ENCODE measurements at places on chromosomes 3 and 15. TPM values are rescaled to one million over a fixed set of nuclear protein-coding genes. Genes with fewer than 3 reads are reported as not detected.

DNA sequence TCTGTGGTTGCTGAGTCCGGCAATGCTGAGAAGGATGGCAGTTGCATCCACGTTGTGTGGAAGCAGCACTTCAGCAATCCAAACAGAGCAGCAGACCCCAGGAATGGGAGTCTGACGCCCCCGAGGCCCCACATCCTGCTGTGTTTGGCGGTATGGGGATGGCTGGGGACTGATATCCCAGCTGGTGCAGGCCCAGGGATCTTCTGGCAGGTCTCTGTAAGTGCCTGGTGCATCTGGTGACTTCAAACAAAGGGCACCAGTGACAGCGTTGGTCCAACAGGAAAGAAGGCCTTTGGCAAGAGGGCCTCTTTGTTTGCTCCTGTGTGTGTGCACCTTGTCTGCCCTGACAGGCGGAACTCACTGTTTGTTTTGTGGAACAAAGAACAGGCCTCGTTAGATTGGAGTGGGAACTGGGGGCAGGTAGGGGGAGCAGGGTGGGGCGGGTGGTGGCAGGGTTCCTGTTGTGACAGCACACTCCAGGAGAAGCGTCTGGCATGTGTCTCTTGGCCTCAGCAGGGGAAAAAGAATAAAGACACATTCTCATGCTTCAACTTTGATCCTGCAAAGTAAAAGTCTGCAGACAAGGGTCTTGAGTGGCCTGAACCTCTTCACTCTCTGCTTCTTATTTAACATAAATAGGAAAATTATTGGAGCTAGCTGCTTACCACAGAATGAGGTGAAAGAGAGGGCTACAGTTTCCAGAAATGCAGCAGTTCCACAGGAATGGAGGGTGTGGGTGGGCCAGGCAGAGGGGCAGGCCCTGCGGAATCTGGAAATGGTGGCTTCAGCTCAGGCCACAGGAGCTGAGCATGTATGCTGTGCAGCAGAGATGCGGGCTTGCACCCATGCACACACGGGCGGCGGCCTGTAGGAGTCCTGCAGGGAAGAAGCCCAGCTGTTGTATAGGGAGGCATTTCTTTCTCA, 94.5 kb upstream of the MYZAP start:
- no peak for DNase-seq

GRCh38 chr3:111332488-111333080, 209.4 kb upstream of the CD96 start:
- no peak for DNase-seq

- no peak for DNase-seq
Observed at GRCh38 chr15:92914768-92915221, 14.7 kb downstream of the CHD2 start.

Gene C3orf85
- polyA plus RNA-seq = not detected

Gene GABRR3
- not detected for polyA plus RNA-seq

Data from foreskin keratinocyte (primary cell).